Coronary artery (tissue), 2 donors: ENCODE measurements at places on chromosomes 4 and X.

DNA sequence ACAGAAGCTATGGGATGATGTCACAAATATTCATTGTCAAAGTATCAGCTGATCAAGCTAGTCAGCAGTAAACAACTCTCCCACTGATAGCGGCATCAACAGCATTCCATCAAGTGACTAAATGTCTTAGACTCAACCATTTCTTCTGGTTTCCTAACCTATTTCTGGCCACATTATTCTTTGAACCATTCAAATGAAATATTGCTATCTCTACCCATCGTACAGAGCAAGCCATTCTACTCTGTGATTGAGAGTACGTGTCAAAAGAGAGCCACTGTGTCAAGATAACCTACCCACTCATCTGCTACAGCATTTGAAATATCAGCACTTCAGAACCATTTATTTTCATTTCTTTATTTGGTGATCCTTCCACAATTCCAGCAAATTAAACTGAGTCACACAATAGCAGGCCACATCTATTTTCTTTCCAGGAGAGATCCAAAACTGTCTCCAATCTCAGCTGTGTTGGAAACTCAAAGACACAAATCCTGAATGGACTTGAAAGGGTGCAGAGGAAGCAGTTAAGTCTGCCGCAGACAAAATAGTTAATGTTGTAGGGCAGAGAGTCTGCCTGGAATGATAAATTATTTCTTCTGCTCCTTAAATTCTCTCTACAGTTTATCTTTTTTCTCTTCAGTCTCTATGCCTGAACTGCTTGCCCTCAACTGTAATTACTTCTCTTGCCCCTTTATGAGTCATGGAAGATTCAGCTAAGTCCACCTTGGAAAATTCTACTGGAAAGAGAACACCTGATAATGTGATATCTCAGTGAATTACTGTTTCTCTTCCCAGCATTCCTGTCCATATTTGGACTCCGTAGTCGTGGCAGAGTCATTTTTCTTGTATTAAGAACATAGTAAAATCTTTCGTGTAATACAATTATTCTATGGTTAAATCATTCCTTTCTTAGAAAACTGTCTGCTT lies 364.8 kb downstream of the PDGFC start:
- DNase-seq, result no peak

DNA sequence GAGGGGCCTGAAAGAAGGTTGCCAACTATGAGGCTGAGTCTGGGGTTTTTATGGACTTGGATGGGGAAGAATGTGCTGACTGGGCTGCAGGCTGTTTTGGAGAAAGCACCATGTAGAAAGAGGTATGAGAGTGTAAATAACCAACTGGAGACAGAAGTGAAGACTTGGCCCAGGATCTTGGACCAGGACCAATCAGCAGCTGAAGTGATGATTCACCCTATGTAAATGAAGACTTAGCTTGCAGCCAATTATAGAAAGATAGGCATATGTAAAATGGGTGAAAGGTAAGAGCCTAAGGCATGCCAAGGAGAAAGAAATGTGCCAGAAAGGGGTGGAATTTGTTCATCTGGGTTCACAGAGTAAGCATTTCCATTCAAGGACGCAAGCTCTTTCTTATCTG lies 856.7 kb upstream of the PRKX start:
- no peak for DNase-seq

- no peak for DNase-seq
Measured at GRCh38 chr4:121025540-121025939, 46.8 kb downstream of the NDNF start.

DNA sequence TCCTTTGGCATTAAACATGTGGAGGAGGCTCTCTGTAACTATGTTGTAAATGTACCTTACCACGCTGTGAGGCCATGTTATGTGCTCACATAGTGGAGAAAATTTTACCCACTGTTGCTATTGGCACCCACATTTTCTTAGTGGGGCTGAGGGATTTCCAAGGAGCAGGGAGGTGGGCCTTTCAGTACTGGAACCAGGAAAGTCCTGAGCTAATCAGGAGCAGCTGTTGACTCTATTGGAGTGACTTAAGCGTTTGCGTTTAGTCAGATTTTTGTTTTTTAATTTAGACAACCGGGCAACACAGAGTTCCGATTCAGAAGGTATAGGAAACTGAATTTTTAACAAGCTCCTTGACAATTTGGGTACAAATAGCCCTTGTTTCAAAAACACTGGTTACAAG lies 30.7 kb upstream of the WDR17 start:
- no peak for DNase-seq

GRCh38 chr4:141999446-142000143 lies 363.2 kb downstream of the IL15 start:
- DNase-seq, result no peak

DNA sequence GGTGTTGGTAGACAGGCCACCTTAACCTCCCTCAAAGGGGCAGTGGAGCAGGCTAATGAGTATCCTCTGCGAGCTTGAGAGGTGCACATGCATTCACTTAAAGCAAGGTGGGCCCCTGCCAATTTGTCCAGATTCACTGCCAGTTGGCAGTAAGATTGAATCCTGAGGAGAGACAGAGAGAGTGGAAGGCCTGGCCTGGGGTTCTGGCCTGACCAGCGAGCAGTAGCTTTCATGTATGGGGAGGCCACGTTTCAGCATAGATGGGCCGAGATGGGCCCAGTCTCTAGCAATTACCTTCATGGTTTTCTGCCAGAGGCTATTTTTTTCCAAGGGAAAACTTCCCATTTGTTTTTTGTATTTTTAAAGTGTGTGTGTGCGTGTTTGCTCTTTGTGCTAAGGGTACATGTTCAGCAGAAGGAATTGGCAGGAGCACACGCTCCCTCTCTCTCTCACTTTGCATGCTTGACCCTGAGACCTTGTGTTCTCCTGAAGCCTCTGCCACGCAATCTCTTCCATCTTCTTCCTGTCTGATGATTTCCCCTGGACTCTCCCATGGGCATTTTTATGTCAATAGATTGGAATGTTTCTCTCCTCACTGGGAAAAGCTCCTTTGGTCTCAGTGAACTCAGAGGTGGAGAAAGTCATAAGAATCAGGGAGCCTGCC lies 215.8 kb upstream of the SFRP2 start:
- no peak for DNase-seq

GRCh38 chr4:185656467-185656931 lies 121.2 kb upstream of the PDLIM3 start:
- DNase-seq, result peak; percentile 85

GRCh38 chrX:68112321-68112720 lies 321.0 kb downstream of the OPHN1 start:
- DNase-seq, result no peak

GRCh38 chr4:74423104-74423503 lies 21.8 kb upstream of the AREG start:
- no peak for DNase-seq

GRCh38 chr4:10416441-10416840 lies 40.8 kb downstream of the ZNF518B start:
- DNase-seq, result no peak

DNA sequence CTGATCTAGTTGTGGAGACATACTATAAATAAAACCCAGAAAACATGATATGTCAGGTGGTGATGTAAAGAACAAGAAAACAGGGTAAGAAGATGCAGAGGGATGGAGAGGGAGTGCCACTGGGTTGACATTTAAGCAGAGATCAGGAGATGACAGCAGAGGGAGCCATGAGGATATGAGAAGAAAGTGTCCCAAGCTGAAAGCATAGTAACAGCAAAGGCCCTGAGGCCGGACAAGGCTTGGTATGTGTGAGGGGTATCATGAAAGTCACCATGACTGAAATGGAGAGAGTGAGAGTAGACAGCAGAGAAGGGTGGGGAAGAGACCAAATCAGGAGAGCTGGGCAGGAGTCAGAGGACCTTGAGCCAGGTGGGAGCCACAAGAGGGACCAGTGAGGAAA lies 3.4 kb downstream of the GPKOW start:
- no peak for DNase-seq
